ENCODE measurements at places on chromosomes 7 and 10.
A peak's percentile ranks its signal among the peaks of the same experiment; 100 is the strongest.

- no peak for ATAC-seq
These were observed 44.4 kb upstream of the JCAD start for GRCh38 chr10:30103595-30104320.

GRCh38 chr7:143965280-143965679 lies 10.6 kb downstream of the OR2F1 start:
- no peak for ATAC-seq

- peak; percentile 88 for ATAC-seq
These were observed 16.1 kb upstream of the GPR146 start for GRCh38 chr7:1028044-1028770.

DNA sequence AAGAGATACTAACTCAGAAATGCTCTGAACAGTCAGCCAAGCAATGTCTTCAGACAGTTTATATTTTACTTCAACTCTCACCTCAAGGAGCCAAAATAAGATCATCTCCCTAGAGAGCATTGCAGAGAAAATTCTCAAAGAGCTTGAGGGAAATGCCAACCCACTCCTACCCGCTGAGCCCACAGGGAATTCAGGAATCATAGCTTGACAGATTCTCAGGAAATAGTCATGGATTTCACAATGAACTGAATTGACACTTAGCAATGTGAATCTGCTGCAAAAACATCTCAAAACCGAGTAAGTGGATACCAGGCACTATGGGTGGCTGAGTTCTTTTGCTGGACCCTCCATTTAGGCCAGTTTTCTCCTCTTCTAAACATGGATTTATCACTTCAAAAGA lies 9.8 kb upstream of the PLAC9 start:
- ATAC-seq = no peak

DNA sequence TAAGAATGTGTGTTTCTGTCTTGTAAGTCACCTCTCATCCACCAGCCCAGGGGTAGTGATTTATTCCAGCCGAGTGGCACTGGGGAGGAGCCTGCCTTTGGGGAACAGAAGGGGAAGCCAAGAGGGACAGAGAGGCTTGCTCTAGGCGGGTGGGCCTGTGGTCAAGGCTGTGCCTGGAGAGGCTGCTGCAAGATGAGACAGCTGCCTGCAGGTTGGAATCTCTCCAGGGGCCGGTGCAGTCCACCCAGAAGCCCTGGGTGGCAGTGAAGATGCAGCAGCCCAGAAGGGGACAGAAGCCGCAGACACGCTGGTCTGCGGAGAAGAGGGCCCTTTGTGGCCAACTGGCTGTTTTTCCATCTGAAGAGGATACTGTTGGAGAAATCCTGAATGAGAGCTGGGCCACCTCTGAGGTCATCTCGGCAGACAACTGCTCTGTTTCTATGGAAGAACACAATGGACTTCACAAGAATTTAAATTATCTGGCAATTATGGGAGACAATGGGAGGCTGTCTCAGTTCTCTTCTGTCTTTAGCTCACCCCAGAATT lies 175.7 kb downstream of the GFRA1 start:
- ATAC-seq = no peak

DNA sequence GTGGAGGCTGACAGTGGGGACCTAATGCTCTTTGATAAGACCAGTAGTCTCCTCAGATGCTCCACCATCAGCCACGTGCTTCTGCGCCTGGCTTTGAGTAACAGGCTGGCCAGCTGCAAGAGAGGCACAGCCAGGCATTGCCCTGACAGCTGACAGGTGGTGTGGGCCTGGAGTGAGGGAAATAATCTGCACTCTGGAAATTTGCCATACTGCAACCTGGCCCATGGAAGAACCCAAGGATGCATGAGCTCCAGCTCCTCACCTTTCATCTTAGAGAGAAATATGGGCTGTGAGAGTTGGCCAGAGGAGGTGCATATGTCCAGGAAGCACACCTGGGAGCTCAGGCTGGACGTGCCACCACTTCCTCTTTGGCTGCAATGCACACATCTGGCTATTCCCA lies 118.9 kb downstream of the PLXDC2 start:
- ATAC-seq = no peak

DNA sequence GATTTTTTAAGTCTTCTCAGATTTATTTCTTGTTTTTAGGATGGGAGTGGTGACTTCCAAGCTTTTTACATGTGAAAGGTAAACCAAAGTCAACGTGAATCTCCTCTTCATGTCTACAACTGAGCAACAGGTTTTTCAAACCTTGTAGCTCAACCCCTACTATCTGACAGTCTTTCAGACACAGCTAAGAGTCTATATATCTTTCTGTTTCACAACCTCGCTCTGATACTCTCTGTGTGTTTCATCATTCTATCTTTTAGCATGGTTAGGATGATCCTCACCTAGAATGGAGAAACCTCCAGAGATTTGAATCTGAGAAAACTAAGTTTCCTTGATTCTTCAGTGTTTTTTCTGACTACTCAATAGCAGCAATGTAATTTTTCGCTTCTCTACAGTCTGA lies 96.1 kb downstream of the EPDR1 start:
- ATAC-seq = no peak

GRCh38 chr7:74619235-74619860 lies 38.2 kb upstream of the GTF2I start:
- no peak for ATAC-seq

DNA sequence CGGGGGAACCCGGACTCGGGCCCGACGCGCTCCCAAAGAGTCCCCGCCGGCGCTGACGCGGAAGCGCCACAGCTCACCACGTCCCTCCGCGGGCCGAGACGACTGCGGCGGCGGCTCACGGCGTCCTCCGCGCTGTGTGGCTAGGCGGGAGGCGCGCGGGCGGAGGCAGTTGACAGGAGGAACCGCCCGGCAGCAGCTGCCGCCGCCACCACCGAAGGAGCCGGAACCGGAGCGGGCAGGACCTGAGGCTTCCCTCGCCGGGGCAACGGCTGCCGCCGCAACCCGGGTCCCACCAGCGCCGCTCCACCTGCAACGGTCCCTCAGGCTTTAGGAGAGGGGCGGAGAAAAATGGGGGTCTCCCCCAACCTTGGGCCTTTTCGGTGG lies 334 bp downstream of the ZNF800 start:
- peak; percentile 63 for ATAC-seq
